Activated naive CD4-positive, alpha-beta T cell (primary cell): ENCODE measurements at places on chromosomes 2 and 18.

DNA sequence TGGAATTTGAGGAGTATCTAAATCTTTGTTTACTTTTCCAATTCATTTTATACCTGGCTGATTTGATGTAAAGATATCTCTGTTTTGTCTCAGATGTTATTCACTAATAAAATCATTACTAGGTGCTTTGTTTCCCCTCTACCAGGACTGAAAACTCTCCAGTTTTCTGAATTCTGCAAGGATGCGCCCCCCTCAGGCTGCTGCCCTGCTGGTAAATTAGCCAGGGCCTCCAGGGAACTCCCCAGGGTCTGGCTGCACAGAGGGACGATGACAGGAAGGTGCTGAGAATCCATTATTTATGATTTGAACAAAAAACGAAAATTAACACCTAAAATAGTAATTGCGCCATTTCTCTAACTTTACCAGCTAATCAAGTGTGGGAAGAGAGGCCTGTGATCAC is 541.2 kb upstream of the POU3F3 start:
- DNase-seq, result no peak

GRCh38 chr2:19799881-19800780 is 101.7 kb downstream of the TTC32 start:
- no peak for DNase-seq

GRCh38 chr18:4705894-4706293 is 250.8 kb upstream of the DLGAP1 start:
- no peak for DNase-seq

DNA sequence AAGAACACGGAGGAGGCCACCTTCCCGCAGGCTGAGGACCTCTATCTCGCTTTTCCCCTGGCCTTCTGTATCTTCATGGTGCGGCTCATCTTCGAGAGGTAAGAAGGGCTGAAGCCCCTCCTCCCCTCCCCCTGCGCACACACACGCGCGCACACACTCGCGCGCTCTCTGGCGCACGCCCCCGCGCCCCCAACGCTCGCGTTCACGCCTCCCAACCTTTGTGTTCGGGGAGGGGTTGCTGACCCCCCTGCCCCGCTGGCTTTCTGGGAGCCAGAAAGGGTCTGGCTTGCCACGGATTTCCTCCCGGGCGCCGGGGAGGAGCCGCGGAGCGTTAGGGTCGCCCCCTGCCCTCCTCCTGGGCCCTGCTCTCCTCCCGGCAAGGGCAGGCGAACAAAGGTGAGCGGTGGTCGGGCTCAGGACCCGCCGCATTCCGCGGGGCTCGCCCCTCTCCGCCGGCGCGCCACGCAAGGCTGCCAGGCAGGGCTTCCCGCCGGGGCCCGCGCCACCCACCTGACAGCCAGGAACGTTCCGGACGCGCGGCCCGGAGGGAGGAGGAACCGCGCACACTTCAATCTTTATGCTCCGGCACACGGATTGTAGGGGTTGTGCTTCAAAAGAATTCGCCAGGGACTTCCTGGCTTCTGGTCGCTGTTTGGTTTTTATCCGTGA is 583 bp downstream of the CERS6 start:
- DNase-seq, result no peak

DNA sequence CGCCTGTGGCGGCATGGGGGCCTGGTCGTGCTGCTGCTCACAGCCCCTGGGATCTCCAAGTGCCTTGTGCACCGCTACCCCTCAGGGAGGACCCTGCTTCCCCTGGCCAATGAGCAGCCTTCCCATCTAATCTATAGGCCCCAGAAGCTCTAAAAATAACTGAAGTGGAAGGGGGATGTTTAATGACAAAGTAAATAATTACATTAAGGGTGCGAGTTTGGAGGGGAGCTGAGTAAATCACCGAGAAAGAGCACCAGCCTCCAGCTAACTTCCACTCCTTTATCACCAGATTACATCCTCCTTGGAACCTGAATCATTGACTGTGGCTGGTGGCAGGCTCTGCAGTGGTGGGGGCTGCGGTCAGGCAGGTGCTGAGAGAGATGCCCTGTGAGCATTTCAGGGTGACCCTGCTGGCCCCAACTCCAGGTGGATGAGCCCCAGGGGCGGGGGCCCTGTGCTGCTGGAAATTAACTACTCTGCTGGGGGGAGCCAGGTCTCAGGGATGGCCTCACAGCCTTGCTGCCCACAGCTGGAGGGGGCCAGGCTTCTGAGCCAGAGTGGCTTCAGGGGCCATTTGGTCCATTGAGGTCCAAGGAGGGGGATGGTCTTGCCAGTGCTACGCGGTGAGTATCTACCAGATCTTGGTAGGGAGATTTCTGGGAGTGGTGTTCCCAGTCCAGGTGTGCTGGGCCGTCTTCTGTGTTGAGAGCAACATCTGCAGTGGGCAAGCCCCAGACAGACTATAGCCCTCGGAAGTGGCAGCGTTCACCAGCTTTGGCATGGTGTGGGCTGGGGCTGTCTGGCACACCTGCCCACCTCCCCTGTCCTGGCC is 74.2 kb downstream of the GLI2 start:
- DNase-seq, result no peak

- DNase-seq, result no peak
Observed at GRCh38 chr2:119808516-119809147, 48.9 kb downstream of the PTPN4 start.

GRCh38 chr2:80073134-80073561 is 231.4 kb downstream of the LRRTM1 start:
- no peak for DNase-seq

DNA sequence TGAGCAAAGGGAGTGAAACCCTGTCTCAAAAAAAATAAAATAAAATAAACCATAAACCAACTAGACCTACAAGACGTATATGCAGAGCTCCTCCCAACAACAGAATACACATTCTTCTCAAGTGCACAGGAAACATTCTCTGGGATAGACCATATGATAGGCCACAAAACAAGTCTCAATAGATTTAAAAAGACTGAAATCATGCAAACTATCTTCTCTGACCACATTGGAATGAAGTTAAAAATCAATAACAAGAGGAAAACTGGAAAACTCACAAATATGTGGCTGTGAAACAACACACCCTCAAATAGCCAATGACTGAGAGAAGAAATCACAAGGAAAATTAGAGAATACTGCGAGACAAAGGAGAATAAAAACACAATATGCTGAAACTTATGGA is 7.2 kb upstream of the AFG3L2 start:
- no peak for DNase-seq

- DNase-seq, result no peak
Observed at GRCh38 chr2:20552847-20553246, 98.1 kb downstream of the HS1BP3 start.

GRCh38 chr2:219551441-219552381 is 7.9 kb downstream of the TMEM198 start:
- no peak for DNase-seq

- no peak for DNase-seq
Observed at GRCh38 chr2:48722391-48722790, 33.1 kb downstream of the LHCGR start.

DNA sequence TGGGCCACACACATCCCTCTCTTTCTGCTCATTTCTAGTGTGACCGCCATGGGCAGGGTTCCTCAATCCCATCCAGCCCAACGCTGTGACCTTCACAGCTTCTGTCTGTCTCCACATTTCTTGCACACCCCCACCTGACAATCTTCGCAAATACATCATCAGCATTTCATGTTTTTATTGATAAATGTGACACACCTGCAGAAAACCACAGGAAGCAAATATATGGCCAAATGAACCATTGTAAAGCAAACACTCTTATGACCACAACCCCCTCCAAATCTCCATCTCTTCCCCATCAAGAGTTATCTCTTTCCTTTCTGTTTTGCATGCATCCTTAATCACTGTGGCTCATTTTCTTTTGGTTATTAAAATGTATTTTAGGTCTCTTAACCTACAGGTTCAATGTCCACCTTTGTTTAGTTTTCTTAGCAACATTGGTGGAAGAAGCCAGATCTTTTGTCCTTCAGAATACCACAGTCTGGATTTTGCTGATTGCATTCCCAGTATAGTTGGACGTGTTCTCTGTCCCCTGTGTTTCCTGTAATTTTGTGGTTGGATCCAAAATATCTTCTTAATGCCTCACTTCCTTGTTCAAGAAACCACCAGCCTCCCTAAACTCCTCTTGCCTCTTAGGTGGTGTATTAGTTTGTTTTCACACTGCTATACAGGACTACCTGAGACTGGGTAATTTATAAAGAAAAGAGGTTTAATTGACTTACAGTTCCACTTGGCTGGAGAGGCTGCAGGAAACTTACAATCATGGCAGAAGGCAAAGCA is 9.8 kb upstream of the NCK2 start:
- DNase-seq, result no peak

- no peak for DNase-seq
Observed at GRCh38 chr2:205775097-205775877, 93.0 kb downstream of the NRP2 start.

DNA sequence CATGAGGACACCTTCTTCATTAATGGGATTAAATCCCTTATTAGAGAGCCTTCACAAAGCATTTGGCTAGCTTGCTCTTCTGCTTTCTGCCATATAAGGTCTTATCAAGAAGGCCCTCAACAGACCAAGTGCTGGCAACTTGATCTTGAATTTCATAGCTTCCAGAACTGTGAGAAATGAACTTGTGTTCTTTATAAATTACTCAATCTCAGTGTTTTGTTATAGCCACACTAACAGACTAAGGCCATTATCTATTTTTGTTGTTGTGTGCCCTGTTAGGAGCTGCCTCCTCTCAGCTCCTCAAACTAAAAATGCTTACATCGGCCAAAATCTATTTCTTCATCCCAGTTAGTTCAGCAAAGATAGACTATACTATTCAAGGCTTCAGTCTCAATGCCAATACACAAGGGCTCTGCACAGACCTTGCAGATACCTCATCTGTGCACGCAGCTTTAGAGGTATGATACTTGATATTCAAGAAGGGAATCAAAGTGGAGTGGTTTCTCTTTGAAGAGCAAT is 182.9 kb downstream of the GPD2 start:
- no peak for DNase-seq

GRCh38 chr2:216654528-216655052 is 21.4 kb downstream of the IGFBP2 start:
- DNase-seq, result no peak

- DNase-seq, result no peak
Observed at GRCh38 chr2:187081461-187081860, 232.5 kb upstream of the ZSWIM2 start.

GRCh38 chr2:239276851-239277250 is 124.0 kb downstream of the HDAC4 start:
- DNase-seq, result no peak

- DNase-seq, result no peak
Observed at GRCh38 chr2:168565112-168565511, 109.0 kb downstream of the CERS6 start.

- no peak for DNase-seq
Observed at GRCh38 chr2:182133195-182133891, 147.7 kb downstream of the PPP1R1C start.

DNA sequence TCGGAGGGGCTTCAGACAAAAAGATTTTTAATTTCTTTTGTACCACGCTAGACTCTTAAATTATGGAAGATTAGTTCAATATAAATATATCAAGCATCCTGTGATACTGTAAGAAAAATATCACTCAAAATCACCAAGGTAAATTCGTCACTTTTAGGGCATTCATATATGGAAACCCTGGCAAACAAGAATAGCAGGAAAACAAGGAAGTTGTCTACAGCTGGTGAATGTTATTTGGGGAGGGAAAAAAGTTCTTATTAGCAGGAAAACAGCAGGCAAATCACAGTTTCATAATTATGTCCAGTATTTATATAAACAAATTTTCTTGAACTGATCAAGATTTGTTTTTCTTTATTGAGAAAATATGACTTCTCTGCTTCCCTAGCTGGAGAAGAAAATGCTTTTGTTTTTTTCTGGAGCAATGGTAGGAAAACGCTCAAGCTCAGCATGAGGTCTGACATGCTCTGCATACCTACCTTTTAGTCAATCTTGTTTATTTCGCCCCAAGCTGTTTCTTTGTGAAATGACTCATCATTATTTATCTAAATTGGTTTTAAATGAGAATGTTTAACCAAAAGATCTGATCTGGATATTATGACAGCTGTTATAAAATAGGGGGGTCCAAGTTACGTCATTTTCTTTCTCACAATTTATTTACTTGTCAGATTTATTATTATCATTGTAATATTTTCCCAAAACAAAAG is 14.7 kb downstream of the LINC00305 start:
- no peak for DNase-seq

DNA sequence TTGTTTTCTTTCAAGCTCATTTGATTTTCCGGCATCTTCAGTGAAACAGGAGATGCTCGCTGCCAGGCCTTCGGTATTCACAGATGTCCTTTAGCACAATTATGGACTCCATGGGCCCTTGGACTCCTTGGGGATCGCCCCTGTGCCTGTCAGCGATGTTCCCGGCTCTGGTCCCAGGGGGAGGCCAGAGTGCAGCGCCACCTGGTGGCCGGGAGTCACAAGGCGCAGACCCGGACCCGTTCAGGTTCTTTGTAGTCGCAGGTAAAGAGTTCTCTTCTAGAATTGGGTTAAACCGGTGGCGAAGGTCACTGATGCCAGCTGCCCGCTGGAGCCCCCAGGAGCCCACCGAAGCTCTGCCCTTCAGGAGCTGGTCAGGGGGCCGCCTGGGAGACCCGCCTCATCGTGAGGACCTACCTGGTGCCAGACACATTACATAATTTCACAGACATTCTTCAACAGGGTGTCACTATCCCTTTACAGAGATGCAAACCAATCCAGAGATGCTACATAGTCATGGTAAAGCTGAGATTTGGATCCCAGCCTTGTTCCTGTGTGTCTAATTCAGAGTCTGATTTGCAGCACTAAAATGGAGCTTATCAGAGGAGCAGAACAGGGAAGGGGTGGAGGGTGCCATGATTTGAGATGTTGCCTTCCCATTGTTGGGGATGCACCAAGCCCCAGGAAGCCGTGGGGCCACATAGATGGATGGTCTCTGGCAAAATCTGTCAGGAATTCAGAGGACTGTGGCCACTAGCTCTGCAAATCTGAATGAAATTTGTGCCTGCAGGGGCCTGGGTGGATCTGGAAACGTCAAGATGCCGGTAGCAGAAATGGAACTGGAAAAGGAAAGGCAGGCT is 6.0 kb upstream of the INPP5D start:
- peak; percentile 56 for DNase-seq

- DNase-seq, result no peak
Observed at GRCh38 chr2:52145005-52145404, 1113.1 kb upstream of the NRXN1 start.

DNA sequence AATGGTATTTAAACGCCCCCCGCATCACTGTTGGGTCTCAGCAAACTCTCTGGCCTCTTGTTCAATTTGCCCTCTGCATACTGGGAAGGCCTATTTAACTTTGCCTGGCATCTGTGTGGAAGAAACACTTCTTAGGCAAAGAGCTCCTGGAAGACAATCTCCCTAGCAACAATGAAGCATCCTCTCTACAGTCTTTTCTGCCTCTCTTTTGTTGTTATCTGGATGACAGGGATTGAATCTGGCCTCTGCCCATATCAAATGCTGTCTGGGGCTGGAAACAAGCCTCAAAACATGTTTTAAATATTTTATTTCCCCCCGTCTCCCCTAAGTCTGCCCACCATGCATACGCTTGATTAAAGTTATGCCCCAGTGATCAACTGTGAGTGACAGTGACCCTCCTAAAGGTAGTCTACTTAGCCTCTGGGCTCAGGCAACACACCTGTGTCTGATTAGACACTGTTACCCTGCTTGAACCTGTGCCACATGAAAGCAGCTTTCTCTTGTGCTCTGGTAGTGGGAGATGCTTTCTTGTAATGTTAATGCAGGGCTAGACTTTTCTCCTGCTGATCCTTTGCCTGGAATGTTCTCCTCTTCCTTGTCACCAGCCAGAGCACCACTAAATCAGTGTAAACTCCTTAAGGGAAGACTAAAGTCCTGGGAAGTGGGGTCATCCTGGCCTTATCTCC is 34.9 kb downstream of the CDC42EP3 start:
- DNase-seq, result no peak
